ENCODE measurements at places on chromosomes 3 and 15.
A peak's percentile ranks its signal among the peaks of the same experiment; 100 is the strongest.

- no peak for DNase-seq
Observed at GRCh38 chr15:82272154-82272553, 9.5 kb downstream of the SAXO2 start.

DNA sequence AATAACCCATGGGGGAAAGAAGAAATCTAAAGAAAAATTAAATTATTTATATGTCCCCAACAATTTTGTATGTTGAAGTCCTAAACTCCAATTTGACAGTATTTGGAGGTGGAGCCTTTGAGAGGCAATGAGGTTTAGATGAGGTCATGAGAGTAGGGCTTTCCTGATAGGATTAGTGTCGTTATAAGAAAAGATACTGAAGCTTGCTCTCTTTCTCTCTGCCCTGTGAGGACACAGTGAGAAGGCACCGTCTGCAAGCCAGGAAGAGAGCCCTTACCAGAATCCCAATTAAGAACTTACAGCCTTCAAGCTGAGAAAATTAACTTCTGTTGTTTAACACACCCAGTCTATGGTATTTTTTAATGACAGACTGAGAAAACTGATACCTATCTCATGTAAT, 16.1 kb upstream of the OR5AC2 start:
- DNase-seq = no peak

DNA sequence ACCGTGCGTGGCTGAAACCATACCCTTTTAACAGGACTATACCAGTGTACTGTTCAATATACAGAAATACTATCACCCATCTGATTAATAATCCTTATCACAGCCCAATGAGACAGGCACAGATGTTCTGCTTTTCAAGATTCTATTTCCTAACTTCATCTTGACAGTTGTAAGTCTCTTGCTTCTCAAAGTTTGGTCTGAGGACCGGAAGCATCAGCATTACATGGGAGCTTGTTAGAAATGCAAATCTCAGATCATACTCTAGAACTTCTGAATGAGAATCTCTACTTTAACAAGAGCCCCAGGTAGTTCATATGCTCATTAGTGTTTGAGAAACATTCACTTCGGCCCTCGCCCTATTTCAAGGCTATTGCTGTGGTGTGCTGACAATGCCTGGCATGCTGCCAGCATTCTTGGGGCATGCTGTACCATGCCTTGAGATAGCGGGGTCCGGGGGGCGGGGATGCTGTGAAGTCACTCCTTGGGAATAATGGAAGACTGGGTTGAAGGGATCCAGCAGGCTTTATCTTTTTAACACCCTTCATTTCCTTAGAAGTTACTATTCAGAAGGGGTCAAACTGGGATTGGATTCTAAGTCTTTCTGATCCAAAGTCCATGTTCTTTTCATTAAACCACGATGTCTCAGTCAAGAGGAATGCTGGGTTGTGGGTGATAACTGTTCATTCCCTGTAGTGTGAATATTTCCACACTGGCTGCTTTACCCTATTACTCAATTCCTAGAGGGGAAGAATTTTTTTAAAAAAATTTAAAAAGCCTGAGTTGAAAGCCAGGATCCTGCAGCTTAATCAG, 194.7 kb downstream of the LPP start:
- no peak for DNase-seq

- DNase-seq = no peak
Observed at GRCh38 chr15:49990835-49991545, 128.0 kb downstream of the ATP8B4 start.

DNA sequence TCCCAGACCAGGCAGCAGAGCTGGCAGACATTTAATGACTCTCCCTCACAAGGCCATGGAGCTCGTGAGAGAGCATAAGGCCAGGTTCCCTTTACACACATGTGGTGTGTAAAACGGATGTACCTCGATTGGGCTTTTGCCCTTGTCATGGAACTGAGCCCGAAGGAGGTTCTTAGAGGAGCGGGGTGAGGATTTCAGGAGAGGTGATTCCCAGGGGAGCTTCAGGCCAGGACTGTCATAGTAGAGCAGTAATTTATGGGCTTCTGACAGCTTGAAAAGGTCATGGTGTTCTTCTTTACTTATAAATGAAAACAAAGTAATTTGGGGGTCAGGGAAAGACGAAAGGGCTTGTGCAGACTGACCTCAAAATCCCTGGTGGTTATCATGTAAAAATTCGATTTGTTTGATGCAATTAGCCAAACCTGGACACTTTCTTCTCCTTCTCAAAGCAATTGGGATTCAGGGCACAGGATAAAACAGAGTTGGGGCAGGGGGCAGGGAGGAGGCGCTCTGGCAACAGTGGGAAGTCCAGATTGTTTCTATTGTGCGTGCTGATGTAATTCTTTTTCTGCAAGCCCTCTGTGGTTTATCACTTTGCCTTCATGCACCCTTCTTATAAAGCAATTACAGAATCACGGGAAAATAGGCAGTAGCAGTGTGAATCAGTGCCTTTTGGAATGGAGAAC, 51.0 kb downstream of the CACNA1D start:
- DNase-seq = no peak

- no peak for DNase-seq
Observed at GRCh38 chr3:7546253-7546652, 685.3 kb downstream of the GRM7 start.

DNA sequence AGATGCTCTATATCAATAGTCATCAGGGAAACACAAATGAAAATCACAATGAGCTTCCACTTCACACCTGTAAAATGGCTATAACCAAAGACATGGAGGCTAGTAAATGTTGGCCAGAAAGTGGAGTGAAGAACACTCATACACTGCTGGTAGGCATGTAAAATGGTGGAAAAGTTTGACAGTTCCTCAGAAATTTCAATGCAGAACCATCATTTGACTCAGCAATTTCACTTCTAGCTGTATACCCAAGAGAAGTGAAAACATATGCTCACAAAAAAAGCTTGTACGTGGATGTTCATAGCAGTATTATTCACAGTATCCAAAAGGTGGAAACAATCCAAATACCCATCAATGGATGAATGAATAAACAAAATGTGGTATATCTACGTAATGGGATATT, 19.2 kb upstream of the TOP2B start:
- no peak for DNase-seq

DNA sequence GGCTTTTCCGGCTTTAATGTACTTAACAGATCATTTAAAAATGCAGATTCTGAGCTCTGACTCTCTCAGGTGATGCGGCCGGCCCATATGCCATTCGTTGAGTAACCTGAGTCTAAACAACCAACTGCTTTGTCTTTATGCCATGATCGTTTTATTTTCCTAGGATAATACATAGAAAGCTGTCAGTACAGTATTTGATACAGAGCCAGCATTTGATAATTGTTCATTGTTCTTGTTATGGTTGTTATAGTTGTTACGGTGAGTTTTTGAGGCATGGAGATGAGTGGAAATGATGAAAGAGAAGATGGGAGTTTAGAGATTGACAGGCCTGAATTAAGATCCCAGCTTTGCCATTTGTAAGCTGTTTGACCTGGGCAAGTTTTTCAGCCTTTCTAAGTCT, 40.0 kb downstream of the TMEM45A start:
- DNase-seq = no peak

DNA sequence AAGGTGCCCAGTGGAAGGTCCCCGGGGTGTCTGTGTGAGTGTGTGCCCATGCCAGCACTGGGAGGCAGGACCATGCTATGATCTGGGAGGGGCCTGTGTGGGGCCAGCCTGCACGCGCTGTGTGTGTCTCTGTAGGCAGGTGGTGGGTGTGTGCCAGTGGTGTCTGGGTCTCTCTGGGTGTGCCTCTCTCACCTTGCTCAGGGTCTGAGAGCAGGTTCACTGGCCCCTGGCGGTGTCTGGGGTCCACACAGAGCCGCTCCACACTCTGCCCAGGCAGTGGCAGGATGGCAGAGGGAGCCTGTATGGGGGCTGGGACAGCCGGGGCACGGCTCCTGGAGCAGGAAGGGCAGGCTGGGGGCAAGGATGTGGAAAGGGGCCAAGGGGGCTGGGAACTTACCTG, 12.6 kb downstream of the ITIH4 start:
- no peak for DNase-seq

DNA sequence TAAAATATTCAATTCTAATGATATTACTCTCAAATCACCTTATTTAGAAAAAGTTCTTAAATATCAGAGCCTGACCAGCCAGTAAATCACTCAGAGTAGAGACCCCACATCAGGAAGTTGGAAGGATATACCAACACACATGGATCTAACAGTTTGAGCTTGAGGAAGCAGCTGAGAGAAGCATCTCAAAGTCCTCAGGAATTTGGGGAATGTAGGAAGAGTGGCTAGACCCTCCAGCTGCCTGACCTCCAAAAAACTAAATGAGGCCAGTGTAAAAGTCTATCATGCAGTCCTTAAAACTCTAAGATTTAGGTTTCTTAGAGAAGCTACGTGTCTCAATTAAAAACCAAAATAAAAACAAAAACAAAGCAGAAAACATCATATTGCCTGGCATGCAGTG, 55.4 kb downstream of the SETD2 start:
- no peak for DNase-seq

GRCh38 chr3:94961423-94962100, 898.7 kb downstream of the NSUN3 start:
- no peak for DNase-seq

DNA sequence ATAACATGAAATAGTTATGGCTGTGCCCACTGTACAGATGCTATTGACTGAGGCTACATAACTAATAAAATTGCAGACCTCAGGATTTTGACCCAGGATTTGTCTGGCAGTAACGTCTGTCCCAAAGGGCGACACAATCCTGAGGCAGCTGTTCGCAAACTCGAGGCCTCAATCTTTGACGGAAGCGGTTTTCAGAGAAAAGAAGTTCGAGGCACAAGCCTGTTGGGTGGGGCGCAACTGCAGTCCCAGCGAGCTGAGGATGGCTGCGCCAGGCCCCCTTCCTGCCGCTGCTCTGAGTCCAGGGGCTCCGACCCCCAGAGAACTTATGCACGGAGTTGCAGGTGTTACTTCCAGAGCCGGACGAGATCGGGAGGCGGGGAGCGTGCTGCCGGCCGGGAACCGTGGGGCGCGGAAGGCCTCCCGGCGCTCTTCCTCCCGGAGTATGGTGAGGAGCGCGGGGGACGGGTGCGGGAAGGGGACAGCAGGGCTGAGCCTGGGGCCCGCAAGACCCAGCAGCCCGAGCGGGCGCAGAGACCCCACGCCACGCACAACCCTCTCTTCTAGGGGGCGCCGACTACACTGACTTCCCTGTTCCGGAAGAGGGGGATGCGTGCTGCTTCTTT, at the start of gene PARP15:
TSS of gene PARP15 (plus strand) at position 242 of the 623 bp plus-strand sequence. CDS start at position 260, 18 bp downstream.
- DNase-seq = peak; percentile 25

- DNase-seq = no peak
Observed at GRCh38 chr3:41418961-41419691, 219.8 kb downstream of the CTNNB1 start.

DNA sequence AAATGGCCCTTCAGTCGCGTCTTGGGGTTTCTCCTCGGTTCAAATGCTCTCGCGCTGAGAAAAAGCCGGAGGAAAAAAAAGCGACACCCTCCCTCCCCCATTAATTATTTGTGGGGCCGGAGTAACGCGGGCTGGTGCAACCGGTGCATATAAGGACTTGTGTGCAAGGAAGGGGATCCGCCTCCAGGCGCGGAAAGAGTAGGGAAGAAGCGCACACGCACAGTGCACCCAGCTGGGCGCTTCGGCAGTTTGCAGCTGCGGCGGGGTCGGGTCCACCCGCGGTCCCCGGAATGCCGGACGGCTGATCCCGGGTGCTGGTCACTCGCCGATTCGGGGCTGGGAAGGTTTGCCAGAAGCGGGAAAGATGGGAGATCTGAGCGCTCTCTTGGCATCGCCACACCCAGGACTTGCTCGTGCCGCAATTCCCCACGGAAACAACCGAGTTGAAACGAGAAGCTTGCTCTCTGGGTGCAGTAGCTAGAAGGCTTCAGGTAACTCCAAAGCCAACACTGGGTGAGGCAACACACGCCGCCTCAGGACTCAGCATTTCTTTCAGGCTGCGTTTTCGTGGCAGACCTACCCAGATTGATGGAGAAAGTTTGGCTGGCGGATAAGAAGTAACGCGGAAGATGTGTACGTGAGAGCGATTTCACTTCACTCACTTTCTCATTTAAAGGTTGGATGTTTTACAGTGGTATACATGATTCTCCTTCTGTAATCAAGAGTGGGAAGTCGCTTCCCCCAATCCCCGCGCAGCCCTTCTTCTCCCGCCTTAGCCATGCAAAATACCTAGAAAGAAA, 720 bp upstream of the TNIK start:
- peak; percentile 15 for DNase-seq

- DNase-seq = no peak
Observed at GRCh38 chr3:177610262-177610661, 413.0 kb upstream of the TBL1XR1 start.

DNA sequence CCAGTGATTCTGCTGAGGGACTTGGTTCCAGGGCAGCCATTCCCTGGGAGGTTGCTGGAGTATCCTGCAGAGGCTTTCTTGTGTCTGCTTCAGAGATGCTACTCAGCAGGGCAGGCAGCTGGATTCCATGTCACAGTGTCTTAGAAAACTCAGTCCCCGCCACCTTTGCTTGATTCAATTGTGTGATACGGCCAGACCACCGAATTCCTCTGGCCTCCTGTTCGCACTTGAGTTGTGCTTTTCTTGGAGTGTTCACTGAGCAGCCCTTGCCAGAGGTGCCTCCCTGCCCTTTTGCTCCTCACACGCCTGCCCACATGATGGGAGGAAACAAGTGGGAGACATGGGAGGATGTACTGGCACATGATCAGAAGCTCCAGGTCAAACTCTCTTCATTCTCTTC, 19.6 kb upstream of the SHC4 start:
- no peak for DNase-seq

- no peak for DNase-seq
Observed at GRCh38 chr3:105662306-105662705, 206.5 kb downstream of the CBLB start.

DNA sequence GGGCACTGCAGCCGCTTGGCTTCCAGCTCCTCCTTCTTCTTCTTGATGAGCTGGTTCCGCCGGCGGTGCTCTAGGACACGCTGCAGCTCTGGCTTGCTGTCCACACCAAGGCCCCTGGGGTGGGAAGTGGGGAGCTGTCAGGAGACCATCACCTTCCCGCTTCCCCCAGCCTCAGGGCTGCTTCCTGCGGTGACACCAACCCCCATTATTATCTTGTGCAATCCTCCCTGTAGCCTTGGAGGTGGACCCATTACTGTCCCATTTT, 10.0 kb downstream of the FAM107A start:
- no peak for DNase-seq

- DNase-seq = no peak
Observed at GRCh38 chr15:65382921-65383320, 5.1 kb upstream of the IGDCC3 start.

GRCh38 chr3:127702151-127702578, 29.4 kb downstream of the ABTB1 start:
- no peak for DNase-seq

DNA sequence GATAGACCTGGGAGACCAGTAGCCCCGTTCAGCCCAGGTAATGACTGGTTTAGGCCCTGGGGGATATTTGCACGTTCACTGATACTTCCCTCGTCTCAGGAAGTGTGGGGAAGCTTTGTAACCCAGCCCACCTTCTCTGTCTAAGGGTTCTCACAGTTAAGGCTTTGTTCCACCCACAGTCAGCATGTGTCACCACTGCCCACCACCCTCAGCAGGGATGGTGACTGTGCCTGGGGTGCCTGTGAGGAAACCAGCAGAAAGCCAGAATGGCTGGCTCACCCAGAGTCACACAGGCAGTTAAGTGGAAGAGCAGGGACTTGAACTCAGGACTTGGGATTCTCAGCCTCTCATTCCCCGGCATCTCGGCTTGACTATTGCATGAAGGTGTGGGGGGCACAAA, 5.2 kb downstream of the KBTBD13 start:
- no peak for DNase-seq

All from activated T-helper 1 cell treated with anti-CD3 and anti-CD28 coated beads, Interleukin-2, amount 50 U/mL, for 16 hours (primary cell).